ENCODE measurements at places on chromosomes 6 and 20.

DNA sequence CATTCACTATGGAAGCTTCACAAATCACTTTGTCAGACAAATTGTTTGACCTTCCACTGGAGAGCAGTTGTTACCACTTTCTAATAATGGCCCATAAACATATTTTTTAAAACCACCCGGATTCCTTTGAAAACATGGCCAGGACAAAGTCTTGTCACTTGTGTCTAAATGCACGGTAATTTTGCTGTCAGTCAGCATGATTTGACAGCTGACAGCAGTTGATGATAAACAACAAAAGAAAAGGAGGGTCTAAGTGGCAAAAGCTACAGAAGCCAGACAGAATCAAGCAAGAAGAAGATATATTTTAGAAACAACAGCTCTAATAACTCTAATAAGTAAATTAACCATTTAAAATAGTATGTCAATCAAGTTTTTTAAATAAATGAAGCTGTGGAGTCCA, 27.7 kb upstream of the CARMIL1 start:
- DNase-seq = no peak

DNA sequence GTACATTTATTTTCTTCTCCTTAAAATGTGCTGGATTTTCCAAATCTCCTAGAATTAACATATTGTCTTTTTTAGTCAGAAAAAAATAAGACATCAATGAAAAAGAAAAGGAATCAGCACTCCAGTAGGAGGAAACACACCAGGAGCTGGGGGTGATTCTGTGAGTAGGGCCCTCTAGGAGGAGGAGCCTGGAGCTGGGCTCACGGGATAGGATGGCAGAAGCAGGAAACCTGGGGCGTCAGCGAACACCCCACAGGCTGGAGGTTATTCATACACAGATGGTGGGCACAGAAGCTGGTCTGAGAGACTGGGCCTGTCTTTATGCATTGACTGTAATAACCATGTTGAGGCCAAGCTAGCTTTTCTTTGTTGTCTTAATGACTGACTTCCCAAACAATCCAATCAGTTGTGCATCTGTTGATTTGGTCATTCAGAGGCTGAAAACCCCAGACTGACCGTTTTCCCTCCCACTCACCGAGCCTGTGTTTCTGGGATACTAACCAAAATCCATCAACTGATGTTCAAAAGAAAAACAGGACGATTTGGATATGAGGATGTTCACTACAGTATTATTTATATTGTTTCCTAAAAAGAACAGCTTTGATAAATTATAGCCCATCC, 53.1 kb downstream of the CPNE5 start:
- DNase-seq = no peak

GRCh38 chr6:137923866-137924653, 57.0 kb downstream of the TNFAIP3 start:
- DNase-seq = no peak

GRCh38 chr20:57224641-57225138, 41.8 kb downstream of the BMP7 start:
- DNase-seq = peak; percentile 44

- DNase-seq = no peak
Measured at GRCh38 chr6:25279748-25280343, 672 bp downstream of the CARMIL1 start.

DNA sequence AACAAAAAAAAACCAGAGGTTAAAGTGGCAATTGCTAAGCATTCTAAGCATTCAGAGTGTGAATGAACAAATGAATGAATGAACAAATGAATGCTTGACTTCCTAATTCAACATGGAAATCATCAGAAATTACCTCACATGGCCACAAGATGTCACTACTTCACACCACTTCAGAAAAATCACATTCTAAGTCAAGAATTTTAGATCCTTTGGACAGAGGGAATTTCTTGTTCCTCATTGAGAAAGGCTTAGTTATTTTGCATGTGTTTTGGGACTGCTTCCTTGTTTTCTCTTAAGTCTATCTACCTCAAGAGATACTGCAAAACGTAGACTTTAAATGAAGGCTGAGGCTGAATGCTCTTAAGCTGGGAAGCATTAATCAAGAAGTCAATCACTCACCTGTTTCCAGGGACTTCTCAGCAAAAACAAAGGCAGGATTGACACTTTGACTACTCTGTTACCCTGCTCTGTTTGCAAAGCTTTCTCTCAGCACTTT, 120.2 kb downstream of the MBOAT1 start:
- no peak for DNase-seq

DNA sequence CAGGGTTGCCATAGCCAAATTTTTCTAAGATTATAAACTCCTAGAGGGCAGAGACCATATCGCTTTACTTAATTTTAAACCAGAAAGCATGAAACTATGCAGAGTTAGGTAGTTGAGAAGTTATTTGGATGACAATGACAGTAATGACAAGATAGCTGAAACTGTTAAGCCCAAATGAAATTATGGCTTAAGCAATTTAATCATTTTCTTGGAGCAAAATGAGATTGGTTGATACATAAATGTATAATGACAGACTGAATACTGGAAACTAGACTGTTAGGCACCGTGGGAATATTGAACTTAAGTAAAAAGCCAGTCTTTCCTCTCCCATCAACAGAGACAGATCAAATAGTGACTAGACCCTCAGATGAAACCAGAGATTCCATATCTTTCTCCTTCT, 670.3 kb upstream of the NRSN1 start:
- no peak for DNase-seq

GRCh38 chr20:51413857-51414256, 128.7 kb downstream of the NFATC2 start:
- DNase-seq = no peak

Measured in anterior cingulate cortex (tissue), 58 donors.